ENCODE measurements at places on chromosomes 3 and 15. TPM values are rescaled to one million over a fixed set of nuclear protein-coding genes. Genes with fewer than 3 reads are reported as not detected.

- H3K27me3 ChIP-seq, result no peaks in the 10 kb centered on the region
- DNase-seq, result no peak
- H3K4me1 ChIP-seq, result no peaks in the 10 kb centered on the region
- no peak overlapping the region for H3K27ac ChIP-seq
- H3K36me3 ChIP-seq, result no peaks in the 10 kb centered on the region
- H3K4me3 ChIP-seq, result no peak overlapping the region
Observed at GRCh38 chr3:59733041-59733809, 683.4 kb upstream of the CFAP20DC start.

GAP43 gene
- total RNA-seq, result 1.8 TPM

DNA sequence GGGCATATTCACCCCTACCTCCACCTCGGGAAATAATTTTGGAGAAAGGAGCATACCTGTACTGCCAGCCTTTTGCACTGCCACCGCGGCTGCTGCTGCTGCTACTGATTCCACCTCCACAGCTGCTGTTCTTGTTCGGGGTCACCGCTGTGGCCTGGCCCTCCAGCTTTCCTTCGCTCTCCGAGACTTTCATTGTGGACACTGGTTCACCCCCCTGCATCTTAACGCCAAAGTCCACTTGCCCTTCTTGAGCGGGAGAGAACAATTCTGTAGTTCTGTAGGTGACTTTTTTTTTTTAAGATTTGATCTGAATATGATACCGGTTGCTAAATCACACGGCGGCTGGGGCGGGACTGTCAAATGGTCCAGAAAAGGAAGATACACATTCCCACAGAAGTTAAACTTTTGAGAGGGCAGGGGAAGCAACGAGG is 701 bp downstream of the OSBPL11 start:
- H3K27ac ChIP-seq, result peak overlapping the region; percentile 97
- no peaks in the 10 kb centered on the region for H3K36me3 ChIP-seq
- H3K4me1 ChIP-seq, result no peaks in the 10 kb centered on the region

GRCh38 chr15:44584162-44584749 is 47.3 kb downstream of the EIF3J start:
- H3K36me3 ChIP-seq, result peaks cover 18% of the 10 kb centered on the region
- no peak overlapping the region for H3K4me3 ChIP-seq
- DNase-seq, result peak; percentile 47
- H3K4me1 ChIP-seq, result no peaks in the 10 kb centered on the region
- no peak overlapping the region for H3K27ac ChIP-seq
- H3K27me3 ChIP-seq, result no peaks in the 10 kb centered on the region

DNA sequence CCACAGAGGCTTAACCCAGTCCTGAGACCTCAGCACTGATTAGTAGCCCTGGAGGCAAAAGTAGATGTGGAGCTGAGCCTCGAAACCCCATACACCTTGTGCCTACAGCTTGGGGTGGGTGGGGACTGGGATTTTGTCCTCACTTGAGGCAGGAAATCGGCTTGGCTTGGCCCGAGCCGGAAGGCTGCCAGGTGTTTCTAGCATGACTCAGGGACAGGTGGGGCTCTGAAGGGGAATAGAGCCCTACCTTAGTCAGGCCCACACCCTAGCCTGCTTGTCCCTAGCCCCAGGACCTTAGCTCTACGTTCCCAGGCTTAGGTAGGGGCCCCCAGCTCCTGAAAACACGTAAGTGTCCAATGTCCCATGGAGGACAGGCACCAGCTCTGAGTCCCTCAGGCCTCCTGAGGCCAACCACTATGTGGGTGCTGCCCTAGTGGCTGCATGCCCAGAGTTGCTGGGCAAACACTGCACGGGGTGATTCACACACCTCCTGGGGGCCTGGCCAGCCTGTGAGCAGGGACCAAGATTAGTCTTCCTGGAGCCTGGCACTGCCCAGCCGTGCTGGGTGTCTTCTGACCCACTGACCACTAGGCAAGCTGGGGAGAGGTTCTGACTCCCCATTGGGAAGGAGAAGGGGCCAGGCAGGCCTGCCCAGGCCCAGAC is 3.1 kb downstream of the MST1R start:
- H3K36me3 ChIP-seq, result peaks cover under 1% of the 10 kb centered on the region
- no peaks in the 10 kb centered on the region for H3K27me3 ChIP-seq
- peak overlapping the region; percentile 10 for H3K4me3 ChIP-seq
- peak overlapping the region; percentile 90 for H3K27ac ChIP-seq
- peaks cover 20% of the 10 kb centered on the region for H3K4me1 ChIP-seq

- H3K27me3 ChIP-seq, result no peaks in the 10 kb centered on the region
- H3K4me1 ChIP-seq, result peaks cover 5% of the 10 kb centered on the region
- H3K4me3 ChIP-seq, result no peak overlapping the region
Observed at GRCh38 chr15:90948506-90948905, 6.2 kb upstream of the RCCD1 start.

ROPN1B gene
- not detected for total RNA-seq

DNA sequence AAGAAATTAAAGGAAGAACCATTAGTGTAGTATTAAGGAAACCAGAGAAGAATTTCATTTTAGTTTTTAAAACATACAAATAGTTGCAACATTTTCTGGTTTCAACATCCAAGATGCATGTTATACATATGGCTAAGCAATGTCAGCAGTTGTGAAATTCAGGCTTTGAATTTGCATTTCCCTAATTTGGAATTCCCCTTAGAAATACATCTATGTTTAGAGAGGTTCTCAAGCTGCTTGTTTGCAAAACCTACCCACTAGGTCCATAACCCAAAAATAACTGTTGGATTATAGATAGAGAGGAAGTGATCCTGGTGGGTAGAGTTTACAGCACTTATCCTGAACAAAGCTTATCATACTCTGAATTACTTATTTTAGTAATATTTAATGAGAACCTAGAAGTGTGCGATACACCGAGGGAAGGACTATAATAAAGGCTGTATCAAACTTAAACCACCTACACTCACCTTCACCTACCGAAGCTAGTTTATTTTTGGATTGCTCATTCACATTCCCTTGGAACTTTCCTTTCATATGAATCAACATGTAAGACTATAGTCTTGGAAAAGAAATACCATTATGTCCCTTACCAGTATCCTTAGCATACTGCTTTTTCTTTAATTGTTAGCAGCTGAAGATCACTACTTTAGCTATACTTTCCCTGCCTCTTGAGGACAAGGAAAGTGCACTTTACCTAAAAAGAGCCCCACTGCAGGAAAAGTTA is 60.6 kb downstream of the CHAC1 start:
- no peaks in the 10 kb centered on the region for H3K4me1 ChIP-seq
- no peaks in the 10 kb centered on the region for H3K27me3 ChIP-seq

COL7A1 gene
- total RNA-seq, result 3.8 TPM

KNL1 gene
- 8.5 TPM for total RNA-seq

SMCO1 gene
- not detected for total RNA-seq

- no peak for DNase-seq
- no peaks in the 10 kb centered on the region for H3K27me3 ChIP-seq
- H3K27ac ChIP-seq, result no peak overlapping the region
- no peaks in the 10 kb centered on the region for H3K36me3 ChIP-seq
- H3K4me3 ChIP-seq, result no peak overlapping the region
Observed at GRCh38 chr3:45510519-45510918, 84.0 kb upstream of the LIMD1 start.

ATOSA gene
- 29.6 TPM for total RNA-seq

- H3K4me3 ChIP-seq, result no peak overlapping the region
- DNase-seq, result no peak
- H3K4me1 ChIP-seq, result no peaks in the 10 kb centered on the region
- no peaks in the 10 kb centered on the region for H3K36me3 ChIP-seq
Observed at GRCh38 chr3:130963878-130964277, 62.7 kb downstream of the ASTE1 start.

GRCh38 chr3:189718215-189718614 is 87.0 kb downstream of the TP63 start:
- H3K4me3 ChIP-seq, result no peak overlapping the region
- no peak overlapping the region for H3K27ac ChIP-seq
- no peaks in the 10 kb centered on the region for H3K27me3 ChIP-seq
- H3K4me1 ChIP-seq, result no peaks in the 10 kb centered on the region
- DNase-seq, result no peak

DNA sequence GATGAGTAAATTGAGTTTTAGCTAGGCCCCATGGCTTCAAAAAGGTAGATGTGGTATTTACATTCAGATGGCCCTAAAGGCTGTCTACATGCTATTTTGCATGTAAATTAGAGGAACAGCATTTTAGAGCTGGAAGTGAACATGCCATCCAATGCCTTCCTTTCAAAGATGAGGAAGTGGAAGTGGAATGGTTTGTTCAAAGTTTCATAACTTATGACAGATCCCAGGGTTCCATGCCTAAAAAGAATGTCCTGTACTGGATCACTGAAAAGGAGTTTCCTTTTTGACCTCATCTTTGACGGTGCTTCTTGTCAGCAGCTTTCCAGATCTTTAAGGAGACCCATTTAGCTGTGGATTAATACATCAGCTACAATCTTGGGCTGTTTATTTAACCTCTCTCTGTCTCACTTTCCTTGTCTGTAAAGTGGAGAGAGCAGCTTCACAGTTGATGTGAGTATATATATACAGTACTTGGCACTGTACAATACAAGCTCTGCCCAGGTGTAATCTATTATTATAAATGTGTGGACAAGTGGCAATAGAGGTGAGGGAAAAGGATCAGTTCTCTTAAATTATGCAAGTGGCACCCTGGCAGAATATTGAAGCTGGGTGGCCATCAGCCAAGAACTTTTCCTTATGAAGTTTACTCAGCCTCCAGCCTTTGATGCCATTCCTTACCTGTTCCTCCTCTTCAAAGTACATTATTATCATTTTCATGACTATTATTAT is 68.7 kb upstream of the GOLGA8B start:
- H3K27me3 ChIP-seq, result no peaks in the 10 kb centered on the region
- no peak for DNase-seq
- H3K36me3 ChIP-seq, result no peaks in the 10 kb centered on the region
- no peaks in the 10 kb centered on the region for H3K4me1 ChIP-seq

DNA sequence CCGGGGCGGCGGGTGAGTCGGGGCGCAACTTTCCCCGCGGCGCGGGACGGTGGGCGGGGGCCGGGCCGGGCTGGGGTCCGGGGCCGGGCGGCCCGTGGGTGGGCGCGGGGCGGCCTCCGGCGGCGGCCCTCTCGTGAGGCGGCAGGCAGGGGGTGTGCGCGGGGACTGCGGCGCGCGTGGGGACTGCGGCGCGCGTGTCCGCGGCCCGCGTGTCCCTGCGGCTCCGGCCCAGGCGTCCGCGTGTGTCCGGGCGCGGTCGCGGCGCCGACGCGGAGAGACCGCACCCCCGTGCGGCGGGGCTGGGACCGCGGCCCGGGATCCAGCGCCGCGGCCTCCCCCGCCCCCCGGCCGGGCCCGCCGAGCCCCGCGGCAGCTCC is 349 bp downstream of the PLXNA1 start:
- H3K36me3 ChIP-seq, result no peaks in the 10 kb centered on the region
- peaks cover 4% of the 10 kb centered on the region for H3K4me1 ChIP-seq
- no peak for DNase-seq
- H3K27me3 ChIP-seq, result no peaks in the 10 kb centered on the region
- H3K27ac ChIP-seq, result no peak overlapping the region

GRCh38 chr15:53397041-53397616 is 362.3 kb downstream of the WDR72 start:
- no peaks in the 10 kb centered on the region for H3K27me3 ChIP-seq
- H3K36me3 ChIP-seq, result no peaks in the 10 kb centered on the region
- H3K4me1 ChIP-seq, result no peaks in the 10 kb centered on the region

- H3K27ac ChIP-seq, result no peak overlapping the region
- H3K4me3 ChIP-seq, result no peak overlapping the region
- no peak for DNase-seq
- no peaks in the 10 kb centered on the region for H3K36me3 ChIP-seq
- H3K27me3 ChIP-seq, result no peaks in the 10 kb centered on the region
Observed at GRCh38 chr15:66719471-66719870, 17.4 kb downstream of the SMAD6 start.

RTP3 gene
- not detected for total RNA-seq

DNA sequence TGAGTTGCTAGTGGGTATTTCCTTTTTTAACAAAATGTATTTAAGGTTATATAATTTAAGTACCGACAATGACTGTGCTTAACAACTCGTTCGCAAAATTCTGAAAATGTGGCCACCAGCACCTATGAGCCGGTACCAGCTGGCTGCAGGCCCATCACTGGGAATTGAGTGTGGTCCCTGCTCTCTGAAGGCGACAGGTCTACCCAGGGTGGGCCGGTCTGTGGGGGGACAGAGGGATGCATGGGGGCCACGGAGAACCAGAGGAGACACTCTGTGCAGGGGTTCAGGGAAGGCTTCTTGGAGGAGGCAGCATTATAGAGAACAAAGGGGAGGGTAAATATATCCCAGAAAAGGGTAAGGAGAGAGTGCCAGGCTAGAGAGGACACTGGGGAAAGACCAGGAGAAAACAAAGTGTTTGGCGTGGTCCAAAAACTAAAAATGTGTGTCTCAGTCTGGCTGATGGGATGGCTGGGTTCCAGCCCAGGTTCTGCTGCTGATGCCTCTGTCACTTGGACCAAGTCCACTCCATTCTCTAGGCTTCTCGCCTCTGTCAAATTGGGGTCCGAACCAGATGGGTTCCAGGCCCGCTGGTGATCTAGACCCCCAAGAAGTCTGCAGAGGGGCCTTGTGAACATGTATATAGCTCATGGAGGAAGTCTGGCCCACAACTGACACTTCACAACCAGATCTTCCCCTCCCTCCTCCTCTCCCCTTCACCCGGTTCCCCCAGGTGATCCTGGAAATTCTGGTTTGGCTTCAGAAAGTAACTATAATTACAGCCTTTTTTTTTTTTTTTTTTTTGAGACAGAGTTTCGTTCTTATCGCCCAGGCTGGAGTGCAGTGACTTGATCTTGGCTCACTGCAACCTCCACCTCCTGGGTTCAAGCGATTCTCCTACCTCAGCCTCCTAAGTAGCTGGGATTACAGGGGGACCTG is 10.7 kb upstream of the CYP11A1 start:
- no peaks in the 10 kb centered on the region for H3K4me1 ChIP-seq
- H3K27ac ChIP-seq, result no peak overlapping the region
- H3K4me3 ChIP-seq, result no peak overlapping the region
- H3K27me3 ChIP-seq, result no peaks in the 10 kb centered on the region

DNA sequence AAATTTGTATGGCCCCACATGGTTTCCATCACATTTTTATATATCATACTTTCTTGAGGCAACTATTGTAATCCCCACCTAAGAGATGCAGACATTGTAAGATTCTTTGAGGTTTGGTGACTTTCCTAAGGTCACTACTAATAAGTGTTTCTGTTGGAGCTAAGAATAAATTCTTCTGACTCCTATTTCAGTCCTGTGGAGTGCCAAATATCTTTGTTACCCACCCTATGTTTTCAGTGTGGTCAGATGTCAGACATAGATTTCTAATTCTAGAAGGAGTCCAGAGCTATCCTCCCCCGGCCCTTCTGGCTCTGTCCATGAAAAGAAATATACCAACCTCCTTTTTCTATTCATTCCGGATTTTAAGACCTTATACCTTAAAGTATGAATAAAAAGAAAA is 46.2 kb upstream of the FILIP1L start:
- no peak overlapping the region for H3K27ac ChIP-seq
- H3K36me3 ChIP-seq, result no peaks in the 10 kb centered on the region
- H3K27me3 ChIP-seq, result no peaks in the 10 kb centered on the region
- no peaks in the 10 kb centered on the region for H3K4me1 ChIP-seq
- no peak for DNase-seq

- no peak for DNase-seq
- no peaks in the 10 kb centered on the region for H3K4me1 ChIP-seq
- H3K27ac ChIP-seq, result no peak overlapping the region
- H3K27me3 ChIP-seq, result no peaks in the 10 kb centered on the region
Observed at GRCh38 chr3:152719264-152719663, 115.7 kb upstream of the P2RY1 start.

RAB7A gene
- total RNA-seq, result 272 TPM

GRCh38 chr3:71805199-71805598 is 20.3 kb upstream of the PROK2 start:
- H3K27me3 ChIP-seq, result no peaks in the 10 kb centered on the region
- H3K27ac ChIP-seq, result no peak overlapping the region
- DNase-seq, result no peak
- H3K36me3 ChIP-seq, result no peaks in the 10 kb centered on the region
- no peaks in the 10 kb centered on the region for H3K4me1 ChIP-seq
- H3K4me3 ChIP-seq, result no peak overlapping the region
